ENCODE measurements at places on chromosomes 16 and 17.

DNA sequence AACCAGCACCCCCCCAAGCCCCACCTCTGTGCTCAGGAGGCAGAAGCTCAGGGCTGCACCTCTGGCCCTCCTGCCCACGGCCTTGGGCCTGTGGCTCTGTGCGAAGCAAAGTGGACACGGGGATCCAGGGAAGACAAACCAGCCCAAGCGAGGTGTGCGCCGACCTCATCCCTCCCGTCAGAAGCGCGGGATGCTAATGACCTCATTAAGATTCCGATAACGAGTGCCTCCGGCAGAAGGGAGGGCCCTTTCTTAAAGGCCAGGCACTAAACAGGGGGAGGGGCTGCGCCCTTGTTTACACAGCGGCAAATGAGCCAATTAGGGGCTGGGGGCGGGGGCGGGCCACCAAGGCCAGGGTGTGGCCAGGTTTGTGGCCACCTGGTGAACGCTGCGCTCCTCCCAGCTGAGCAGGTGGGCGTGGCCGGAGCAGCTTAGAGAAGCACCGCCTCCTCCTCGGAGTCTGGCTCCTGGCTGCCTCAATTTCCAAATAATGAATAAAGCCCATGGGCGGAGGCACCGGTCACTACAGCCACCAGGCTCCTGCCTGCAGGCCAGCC, 3.2 kb downstream of the CBX4 start:
- peak; percentile 97 for DNase-seq

DNA sequence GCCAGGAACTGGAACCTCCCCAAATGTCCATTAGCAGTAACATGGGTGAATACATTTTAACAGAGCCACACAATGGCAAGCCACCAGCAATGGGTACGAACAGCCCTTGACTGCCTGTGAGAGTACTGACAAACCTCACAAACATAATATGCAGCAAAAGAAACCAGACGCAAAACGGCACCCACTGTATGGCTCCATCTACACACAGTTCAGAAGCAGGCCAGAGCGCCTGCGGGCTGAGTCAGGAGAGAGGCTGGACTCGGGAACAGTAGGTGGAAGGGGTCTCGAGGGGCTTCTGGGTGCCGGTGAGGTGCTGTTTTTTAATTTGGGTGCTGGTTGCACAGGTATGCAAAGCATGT, 77.4 kb upstream of the TOB1 start:
- peak; percentile 59 for DNase-seq

- peak; percentile 40 for DNase-seq
These were observed 8.1 kb upstream of the TIMP2 start for GRCh38 chr17:78933025-78933958.

DNA sequence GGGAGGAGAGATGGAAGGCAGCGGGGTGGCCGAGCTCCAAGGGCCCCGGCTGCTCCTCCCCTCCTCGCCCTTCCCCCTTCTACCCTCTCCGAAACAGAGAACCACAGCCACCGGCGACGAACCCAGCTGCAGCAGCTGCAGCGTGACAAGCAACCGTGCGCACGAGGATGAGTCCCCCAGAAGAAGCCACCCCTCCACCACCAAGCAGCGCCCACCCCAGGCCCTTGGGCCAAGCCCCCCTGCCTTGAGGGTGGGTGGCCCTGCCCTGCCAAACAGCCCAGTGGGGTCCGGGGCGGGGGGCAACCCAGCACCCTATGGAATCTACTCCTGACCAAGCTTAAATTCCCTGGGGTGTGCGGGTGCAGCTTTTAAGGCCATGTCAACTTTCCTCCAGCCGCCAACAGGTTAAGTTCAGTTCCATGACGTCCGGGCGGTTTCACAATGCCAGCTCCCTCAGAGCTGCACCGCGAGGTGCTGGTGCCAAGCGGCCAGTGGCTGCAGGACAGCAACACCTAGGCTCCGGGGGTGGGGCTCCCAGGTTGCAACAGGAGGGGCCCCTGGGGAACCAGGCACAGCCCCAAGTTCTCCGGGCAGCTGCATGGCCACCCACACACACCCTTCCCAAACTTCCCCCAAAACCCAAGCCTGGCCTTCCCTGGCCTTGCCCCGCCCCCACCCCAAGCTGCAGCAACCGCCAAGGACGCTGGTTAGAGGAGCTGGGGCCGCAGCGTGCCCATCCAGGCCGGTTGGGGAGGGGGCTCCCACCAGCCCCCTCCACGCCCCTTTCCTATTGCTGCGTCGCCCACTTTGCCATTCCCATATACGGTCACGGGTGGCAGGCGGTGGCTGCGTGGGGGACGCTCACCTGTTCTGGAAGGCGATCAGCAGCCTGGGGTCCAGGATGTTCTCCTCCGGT, 2.0 kb downstream of the CBX4 start:
- no peak for DNase-seq

DNA sequence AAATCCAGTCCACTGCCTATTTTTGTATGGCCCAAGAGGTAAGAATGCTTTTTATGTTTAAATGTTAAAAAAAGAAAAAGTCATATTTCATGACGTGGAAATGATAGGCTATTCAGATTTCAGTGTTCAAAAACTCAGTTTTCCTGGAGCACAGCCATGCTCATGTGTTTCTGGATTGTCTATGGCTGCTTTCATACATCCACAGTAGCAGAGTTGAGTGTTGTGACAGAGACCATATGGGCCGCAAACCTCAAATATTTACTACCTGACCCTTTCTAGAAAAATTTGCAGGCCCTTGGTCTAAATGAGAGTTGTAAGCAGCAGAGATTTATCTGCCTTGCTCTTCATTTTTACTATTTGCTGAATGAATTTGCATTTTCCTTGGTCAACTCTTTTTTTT, 264.1 kb downstream of the CBLN1 start:
- no peak for DNase-seq

GRCh38 chr17:69620363-69620762, 205.9 kb downstream of the MAP2K6 start:
- DNase-seq: no peak

DNA sequence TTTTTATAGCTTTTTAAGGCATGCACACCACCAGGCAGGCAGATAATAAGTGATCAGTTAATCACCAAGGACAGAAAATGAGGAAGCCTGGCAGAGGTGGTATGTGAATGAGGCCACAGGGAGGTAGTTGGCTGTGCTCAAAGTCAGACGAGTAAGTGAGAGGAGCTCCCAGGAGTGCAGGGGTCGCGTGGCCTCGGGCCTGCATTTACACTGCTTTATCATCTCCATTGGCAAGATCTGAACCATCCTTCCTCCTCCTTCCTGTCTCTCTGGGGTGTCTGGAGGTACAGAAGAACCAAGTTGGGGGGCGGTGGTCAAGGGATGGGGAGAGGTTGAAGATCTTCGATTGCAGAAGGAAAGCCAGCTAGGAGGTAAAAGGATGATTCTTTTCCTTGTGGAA, 320.1 kb downstream of the SOX9 start:
- no peak for DNase-seq

- DNase-seq: peak; percentile 76
These were observed 26.6 kb upstream of the GINS2 start for GRCh38 chr16:85715169-85716021.

Measured in NCI-H82 (cell line).